Stimulated activated CD8-positive, alpha-beta memory T cell treated with anti-CD3 and anti-CD28 coated beads, Interleukin-4, amount 100 ng/mL, for 48 hours (primary cell): ENCODE measurements at places on chromosomes 5 and 9.

GRCh38 chr5:94388773-94389514, 229.5 kb downstream of the KIAA0825 start:
- DNase-seq = no peak

DNA sequence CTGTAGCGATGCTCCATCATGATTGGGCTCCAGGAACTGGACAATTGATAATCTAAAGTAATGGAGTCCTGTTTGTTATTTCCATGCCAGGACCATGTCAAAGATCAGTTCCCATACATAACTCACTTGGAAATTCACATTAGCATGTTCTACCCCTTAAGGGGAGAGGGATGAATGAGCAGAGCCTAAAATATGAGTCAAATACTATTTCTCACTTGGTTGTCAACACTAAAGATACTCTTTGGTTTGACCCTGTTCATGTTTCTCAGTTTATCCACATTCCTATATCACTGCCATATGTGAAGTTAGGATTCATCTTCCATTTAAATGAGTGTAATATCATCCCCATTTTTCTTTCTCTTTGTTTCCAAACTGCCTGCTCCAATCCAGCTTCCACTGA, 321.6 kb upstream of the PAPPA start:
- DNase-seq = no peak

DNA sequence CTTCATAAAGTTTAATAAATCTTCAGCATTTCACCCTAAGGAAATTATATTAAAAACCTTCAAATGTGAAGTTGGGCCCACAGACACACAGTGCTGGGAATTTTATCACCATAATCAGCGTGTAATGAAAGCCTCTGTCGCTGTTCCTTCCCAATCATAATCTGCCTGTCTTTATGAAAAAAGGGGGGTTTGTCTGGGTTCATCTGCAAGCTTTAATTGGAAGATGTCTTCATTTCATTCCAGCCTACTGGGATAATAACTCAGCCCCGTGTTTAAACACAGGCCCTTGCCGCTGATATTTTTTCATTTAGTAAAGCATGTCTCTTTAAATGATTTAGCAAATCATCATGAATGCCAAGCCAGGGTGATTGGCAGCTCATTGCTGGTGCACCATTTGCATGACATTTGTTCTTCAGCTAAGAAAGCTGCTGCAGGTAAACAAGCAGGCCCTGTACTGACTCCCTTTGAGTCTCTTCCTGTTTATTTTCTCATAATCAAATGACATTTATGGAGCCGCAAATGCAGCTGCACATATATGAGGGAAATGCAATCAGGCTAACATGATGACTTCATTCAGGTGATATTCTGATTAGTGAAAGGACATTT, 362.9 kb upstream of the TLE4 start:
- no peak for DNase-seq

- DNase-seq = no peak
Measured at GRCh38 chr5:170288551-170288950, 9.0 kb downstream of the LCP2 start.

- no peak for DNase-seq
Measured at GRCh38 chr9:112443200-112443599, 43.4 kb upstream of the KIAA1958 start.

- DNase-seq = peak; percentile 65
Measured at GRCh38 chr9:74887041-74887980, at the start of gene TRPM6. TRPM6 (minus strand) TSS chr9:74887921; CDS start chr9:74887856, 65 bp downstream.

DNA sequence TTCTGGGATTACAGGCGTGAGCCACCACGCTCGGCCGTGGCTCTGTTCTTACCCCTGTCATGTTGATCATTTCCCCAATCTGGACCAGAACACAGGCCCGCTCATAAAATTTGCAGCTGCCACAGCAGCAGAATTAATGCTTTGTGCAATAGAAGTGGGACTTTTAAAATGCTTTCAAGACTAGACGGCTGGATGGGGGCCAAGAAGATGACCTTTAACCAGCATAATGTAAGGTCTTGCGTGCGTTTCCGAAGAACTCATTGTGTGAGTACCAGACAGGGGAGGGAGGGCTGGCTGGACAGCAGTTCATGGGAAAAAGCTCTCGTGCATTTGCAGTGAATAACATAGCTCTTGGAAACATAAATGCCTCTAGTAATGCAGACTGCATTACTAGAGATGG, 3.5 kb upstream of the WDR38 start:
- no peak for DNase-seq

GRCh38 chr9:105244734-105245028, 230 bp downstream of the SLC44A1 start:
- DNase-seq = no peak

GRCh38 chr9:106657926-106658325, 205.0 kb upstream of the ZNF462 start:
- no peak for DNase-seq

DNA sequence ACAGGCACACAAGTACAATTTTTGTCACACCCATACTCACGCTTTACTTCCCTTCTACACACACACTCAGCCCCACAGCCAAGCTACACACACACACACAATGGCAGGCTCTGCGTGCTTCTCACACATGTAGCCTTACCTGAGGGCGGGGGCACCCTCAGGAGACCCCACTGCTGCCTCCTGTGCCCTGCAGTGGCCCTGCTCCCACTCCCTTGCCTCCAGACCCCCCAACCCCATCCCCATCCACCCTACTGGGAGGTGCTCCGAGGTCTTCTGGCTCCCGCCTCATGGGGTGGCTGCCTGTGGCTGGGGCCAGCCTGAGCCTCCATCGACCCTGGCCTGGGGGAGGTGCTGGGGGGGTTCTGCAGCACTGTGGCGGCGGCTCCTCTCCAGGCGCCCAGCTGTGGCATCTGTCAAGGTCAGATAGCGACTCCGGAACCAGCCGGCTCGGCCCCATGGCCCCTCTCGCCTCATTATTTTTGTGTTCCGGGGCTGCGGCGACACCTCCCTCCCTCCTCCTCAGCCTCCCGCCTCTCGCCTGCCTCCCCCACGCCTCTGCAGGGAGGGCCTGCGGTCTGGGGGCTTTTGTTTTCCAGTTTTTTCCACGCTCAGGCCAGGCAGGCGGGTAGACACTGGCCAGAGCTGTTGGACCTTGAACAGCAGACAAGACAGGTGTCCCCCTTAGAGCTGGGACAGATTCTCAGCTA, 21.7 kb downstream of the CXXC5 start:
- peak; percentile 50 for DNase-seq

- DNase-seq = no peak
Measured at GRCh38 chr5:72445969-72446368, 61.2 kb downstream of the ZNF366 start.

GRCh38 chr9:129889122-129889940, 54.1 kb downstream of the USP20 start:
- peak; percentile 65 for DNase-seq

DNA sequence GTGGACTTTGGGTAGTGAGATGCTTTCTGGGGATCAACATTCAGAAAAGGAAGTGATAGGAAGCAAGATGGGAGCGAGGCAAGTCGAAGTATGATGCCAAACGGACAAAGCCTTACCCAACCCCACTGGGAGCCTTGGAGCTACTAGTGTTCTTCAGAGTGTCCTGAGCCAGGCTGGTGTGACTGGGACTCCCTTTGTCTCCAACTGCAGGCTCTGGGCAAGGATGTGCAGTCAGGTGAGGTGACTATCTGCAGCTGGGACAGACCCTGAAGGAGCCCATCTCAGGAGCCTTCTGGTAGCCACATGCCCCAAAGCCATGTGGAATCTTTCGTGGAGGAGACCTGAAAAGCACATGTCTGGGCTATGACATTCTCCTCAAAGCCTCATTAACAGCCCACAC, 360.6 kb downstream of the MTRR start:
- DNase-seq = no peak

DNA sequence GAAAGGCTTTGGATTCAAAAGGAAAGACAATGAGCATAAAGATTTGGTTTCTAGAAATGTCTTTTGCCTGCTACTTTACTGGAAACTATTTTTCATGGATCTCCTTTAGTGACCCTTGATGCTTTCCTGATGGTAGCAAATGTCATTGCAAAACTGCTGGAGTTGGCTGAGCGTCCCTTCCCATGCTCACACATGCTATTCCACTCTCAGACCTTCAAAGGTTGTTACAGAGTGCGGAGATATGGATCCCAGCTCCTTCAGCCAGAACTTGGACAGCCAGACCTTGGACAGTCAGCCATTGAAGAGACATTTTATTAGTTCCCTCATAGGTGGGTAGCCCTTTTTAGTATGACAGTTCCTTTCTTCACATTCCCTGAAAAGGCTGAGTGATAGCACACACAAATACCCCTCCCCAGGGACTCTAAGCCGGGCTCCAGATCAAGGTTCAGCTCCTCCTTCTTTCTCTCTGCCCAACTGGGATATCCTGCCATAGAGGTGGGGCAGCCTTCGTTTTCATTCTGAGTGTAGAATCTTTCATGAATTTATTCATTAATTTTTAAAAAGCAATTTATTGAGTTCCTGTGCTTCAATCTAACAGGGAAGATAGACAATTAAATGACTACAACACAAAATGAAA, 153.3 kb upstream of the SLC44A1 start:
- no peak for DNase-seq

- DNase-seq = peak; percentile 51
Measured at GRCh38 chr5:177498013-177498787, 796 bp upstream of the PDLIM7 start.

DNA sequence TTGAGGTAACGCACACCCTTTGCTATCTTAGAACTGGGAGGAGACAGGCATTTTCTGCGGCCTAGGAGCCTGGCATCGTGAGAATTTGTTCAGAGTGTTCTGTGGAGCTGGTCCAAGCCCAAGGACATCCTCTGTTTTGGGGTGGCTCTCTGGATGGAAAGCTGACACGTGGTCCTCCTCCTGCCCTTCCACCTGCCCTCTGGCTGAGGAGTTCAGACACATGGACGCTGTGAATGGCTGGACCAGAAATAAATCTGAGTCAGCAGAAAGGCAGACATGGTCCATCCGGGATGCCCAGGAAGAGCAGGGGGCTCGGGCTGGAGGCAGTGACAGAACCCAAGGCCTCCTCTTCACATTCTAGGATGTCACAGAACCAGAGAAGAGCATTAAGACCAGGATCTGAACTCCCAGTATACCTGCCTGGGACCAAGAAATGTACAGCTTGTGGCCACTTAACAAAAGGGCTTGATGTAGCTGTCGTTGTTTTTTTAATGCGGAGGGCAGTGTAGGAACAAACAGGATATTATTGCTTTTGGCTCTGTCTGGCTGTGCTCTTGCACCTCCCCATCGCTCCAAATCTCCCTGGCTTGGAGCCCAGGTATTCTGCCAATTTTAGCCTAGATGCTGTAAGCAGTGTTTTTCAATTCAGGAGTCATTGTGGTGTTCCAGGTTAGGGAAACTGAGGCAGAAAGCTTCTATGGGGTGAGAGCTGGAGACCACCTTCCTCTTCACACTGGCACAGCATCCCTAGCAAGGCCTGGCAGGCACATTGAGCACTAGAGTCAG, 2.4 kb downstream of the CKMT2 start:
- DNase-seq = no peak

- DNase-seq = no peak
Measured at GRCh38 chr5:83441747-83442146, 29.8 kb upstream of the VCAN start.

DNA sequence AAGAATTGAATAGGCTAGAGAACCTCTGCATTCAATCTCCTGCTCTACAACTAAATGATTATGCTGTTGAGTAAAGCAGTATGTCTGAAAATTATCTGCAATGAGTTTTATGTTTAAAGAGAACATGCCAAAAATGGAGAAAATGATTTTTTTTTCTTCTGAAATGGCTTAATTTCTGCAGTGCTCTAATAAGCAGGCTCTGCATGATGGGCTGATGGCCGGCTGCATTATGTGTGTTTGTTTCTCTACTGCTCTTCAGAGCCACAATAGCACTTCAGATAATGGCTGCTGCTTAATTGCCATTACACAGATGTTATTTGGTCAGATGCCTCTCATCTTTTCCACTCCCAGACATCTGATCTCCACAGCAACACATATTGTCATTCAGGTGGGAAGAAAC, 286.4 kb upstream of the DMAC1 start:
- no peak for DNase-seq

DNA sequence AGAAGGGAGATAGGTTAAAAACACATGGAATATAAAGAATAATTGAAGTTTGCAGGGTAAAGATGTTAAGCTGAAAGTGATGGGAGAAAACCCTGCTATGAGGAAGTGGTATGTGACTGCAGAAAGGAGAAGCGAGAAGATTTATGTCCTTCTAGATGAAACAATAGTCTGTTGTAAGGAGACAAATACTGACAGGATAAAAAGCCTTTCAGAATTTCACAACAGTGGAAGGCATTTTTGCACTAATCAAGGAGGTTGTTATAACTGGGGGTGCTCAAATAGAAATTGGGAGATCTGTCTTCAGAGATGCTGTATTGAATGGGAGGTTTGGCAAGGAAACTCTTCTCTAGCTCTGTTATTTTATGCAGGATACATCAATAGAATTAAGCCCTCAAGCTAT, 69.6 kb downstream of the NMUR2 start:
- no peak for DNase-seq

DNA sequence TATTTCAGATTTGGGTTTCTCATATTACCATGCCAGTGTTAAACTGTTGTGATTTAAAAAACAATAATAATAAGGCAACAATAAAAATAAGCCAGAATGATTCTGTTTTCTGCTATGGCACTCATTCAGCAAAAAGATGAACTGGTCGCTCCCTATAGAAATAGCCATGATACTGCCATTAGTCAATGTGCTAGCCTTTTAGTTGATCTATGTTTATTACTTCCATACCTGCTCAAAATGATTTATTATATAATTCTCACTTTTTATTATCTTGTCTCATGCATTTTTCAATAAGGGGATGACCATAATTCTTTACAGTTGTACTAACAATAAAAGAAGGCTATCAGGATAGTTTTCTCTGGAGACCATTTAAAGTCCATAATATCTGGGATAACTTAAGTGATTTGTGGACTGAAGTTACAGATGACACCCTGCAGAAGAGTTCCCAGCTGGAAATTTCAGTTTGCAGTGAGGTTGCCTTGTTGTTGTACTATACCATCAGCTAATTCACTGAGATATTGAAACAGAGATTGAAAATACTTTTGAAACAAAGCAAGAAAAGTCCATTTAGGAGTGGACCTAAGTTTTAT, 334.3 kb downstream of the GABRB2 start:
- no peak for DNase-seq

- DNase-seq = no peak
Measured at GRCh38 chr9:13804532-13804931, 509.4 kb downstream of the NFIB start.

DNA sequence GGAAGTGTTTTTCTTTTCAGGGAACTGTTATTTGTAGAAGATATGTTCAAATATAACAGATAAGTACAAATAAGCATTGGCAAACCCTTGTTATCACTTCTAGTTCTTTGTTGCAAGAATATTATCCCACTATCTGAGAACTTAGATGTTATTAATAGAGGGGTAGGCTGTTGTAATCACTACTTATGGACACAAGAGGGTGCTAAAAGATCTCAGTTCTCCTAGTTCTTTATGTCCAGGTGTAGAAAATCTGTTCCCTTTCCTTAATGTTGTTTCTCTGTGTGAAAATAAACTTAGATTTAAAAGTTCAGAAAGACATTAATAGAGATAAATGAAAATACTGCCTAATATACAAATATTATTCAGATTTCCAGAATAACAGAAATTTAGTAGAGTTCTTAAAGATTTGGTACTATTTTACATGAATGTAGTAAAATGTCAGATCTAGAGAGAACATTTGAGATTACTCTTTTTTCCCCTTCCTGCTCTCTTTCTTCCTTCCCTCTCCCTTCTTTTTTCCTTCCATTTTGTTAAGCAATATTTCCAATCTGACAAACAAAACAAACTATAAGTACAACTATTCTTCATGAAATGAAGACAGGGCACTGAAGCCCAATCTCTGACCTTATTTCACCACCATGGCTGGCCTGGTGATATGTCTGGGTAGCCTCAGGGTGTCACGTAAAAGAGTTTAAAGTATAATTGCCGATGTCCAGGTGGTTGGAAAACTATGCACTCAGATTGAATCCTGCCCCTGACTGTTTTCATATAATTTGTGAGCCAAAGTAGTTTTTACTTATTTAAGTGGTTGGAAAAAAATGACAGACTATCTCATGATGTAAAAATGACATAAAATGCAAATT, 43.6 kb upstream of the C5orf46 start:
- DNase-seq = no peak
